ENCODE measurements at places on chromosomes 2 and 18. TPM values are rescaled to one million over a fixed set of nuclear protein-coding genes. Genes with fewer than 3 reads are reported as not detected.
A peak's percentile ranks its signal among the peaks of the same experiment; 100 is the strongest.

DNA sequence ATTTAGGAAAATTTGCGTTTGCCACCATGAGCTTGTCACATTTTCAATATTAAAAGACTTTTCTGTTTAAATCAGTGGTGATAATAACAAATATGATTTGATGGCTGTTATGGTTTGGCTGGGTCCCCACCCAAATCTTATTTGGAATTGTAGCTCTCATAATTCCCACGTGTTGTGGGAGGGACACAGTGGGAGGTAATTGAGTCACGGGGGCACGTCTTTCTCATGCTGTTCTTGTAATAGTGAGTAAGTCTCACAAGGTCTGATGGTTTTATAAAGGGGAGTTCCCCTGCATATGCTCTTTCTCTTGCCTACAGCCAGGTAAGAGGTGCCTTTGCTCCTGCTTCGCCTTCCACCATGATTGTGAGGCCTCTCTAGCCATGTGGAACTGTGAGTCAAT, 83.4 kb upstream of the RGPD4 start:
- no peaks in the 10 kb centered on the region for H3K4me1 ChIP-seq
- no peak for DNase-seq
- no peaks in the 10 kb centered on the region for H3K36me3 ChIP-seq
- no peak overlapping the region for H3K27ac ChIP-seq
- H3K27me3 ChIP-seq: no peaks in the 10 kb centered on the region
- H3K4me3 ChIP-seq: no peak overlapping the region

DNA sequence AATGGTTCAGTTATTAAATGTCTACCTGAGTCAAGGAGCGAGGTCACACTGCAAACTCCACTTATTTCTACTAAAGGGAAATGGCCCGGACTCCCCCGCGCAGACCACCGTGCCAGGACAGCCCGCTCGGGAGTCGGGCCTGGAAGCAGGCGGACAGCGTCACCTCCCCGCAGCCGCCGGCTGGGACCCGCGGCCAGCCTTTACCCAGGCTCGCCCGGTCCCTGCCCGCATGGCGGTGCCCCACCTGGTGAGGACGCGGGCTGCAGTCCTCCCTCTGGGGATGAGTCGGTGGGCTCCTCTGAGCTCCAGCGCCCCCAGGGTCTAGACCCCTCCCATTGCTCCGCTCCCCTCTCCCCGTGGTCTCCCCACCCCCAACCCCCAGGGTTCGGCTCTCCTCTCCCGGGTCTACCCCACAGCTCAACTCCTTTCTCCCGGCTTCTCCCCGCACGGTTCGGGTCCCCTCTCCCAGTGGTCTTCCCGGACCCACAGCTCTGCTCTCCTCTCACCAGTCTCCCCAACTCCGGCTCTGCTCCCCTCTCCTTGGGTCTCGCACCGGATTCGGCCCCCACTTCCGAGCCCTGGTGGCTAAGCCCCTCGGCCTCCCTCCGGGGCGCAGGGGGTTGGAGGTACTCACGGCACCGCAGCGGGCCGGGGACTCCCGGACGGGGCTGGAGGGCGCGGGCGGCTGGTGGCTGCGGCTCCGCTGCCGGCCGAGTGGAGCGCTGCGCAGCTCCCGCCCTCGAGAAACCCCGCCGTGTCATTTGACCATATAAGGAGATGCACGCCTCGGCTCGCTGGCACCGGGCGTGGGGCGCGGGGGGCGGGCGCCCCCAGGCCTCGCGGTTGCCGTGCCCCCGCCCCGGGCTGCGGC, at the start of gene FHL2:
FHL2 (minus strand) TSS at position 716 of the 871 bp plus-strand sequence. CDS start 12,535 bp downstream, outside the sequence.
- no peaks in the 10 kb centered on the region for H3K36me3 ChIP-seq
- peaks cover 30% of the 10 kb centered on the region for H3K27me3 ChIP-seq
- DNase-seq: peak; percentile 77
- H3K4me1 ChIP-seq: no peaks in the 10 kb centered on the region
- peak within 1 kb of the TSS; percentile 34 for H3K4me3 ChIP-seq

- H3K36me3 ChIP-seq: no peaks in the 10 kb centered on the region
- H3K4me3 ChIP-seq: no peak overlapping the region
- no peak overlapping the region for H3K27ac ChIP-seq
- no peak for DNase-seq
Observed at GRCh38 chr2:144233733-144234541, 286.0 kb downstream of the ZEB2 start.

GRCh38 chr2:221929259-221929658, 357.2 kb upstream of the EPHA4 start:
- no peak overlapping the region for H3K4me3 ChIP-seq
- H3K4me1 ChIP-seq: no peaks in the 10 kb centered on the region
- H3K27me3 ChIP-seq: no peaks in the 10 kb centered on the region
- H3K27ac ChIP-seq: no peak overlapping the region

GRCh38 chr2:20106746-20107145, 55.3 kb upstream of the LAPTM4A start:
- H3K27me3 ChIP-seq: no peaks in the 10 kb centered on the region
- peaks cover 6% of the 10 kb centered on the region for H3K4me1 ChIP-seq
- peak; percentile 51 for DNase-seq
- H3K27ac ChIP-seq: no peak overlapping the region

- H3K4me1 ChIP-seq: peaks cover 9% of the 10 kb centered on the region
- H3K36me3 ChIP-seq: no peaks in the 10 kb centered on the region
- DNase-seq: no peak
- no peak overlapping the region for H3K27ac ChIP-seq
Observed at GRCh38 chr2:207072571-207072970, 93.2 kb downstream of the KLF7 start.

DNA sequence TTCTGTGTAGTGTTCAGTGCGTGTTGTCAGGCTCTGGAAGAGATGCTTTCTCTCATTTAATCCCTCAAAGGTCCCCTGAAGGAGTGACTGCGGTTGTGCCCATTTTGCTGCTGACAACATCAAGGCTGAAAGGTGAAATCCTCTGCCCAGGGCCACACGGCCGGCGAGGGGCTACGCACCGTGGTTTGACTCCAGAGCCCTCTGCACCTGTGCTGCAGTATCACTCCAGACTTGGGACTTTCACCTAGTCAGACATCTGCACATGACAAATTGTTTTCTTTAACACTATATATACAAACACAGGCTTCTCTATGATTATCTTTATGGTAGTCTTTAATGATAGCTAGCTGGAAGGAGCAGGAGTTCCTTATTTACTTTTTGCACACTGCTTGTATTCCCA, 90.2 kb downstream of the ARMC9 start:
- no peak overlapping the region for H3K4me3 ChIP-seq
- H3K4me1 ChIP-seq: no peaks in the 10 kb centered on the region
- no peak for DNase-seq

DNA sequence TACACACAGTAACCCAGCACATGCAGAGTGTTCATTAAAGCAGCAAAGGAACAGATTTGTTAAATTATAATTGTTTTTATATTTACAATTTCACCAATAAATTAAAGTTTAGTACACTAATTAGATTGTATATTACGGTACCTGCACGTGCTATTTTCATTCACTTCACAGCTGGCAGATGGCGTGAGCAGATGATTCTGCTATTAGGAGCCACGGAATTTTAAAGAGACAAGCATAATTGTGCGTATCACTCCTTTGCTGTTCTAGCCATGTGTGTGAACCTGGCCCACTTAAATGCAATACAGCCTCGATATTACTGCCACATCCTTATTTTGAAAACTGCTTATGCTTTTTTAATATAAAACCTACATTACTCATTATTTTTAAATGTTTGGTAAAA, 332.8 kb upstream of the SOX11 start:
- H3K4me1 ChIP-seq: no peaks in the 10 kb centered on the region
- H3K27ac ChIP-seq: no peak overlapping the region
- no peak for DNase-seq

GRCh38 chr18:45282101-45282812, 333.0 kb upstream of the SLC14A2 start:
- DNase-seq: no peak
- H3K36me3 ChIP-seq: no peaks in the 10 kb centered on the region
- H3K27me3 ChIP-seq: no peaks in the 10 kb centered on the region
- peaks cover 1% of the 10 kb centered on the region for H3K4me1 ChIP-seq
- no peak overlapping the region for H3K27ac ChIP-seq

- H3K27me3 ChIP-seq: no peaks in the 10 kb centered on the region
- no peaks in the 10 kb centered on the region for H3K4me1 ChIP-seq
- no peaks in the 10 kb centered on the region for H3K36me3 ChIP-seq
- no peak overlapping the region for H3K27ac ChIP-seq
- no peak for DNase-seq
- H3K4me3 ChIP-seq: no peak overlapping the region
Observed at GRCh38 chr18:49692906-49693716, 120.2 kb downstream of the ACAA2 start.

GRCh38 chr2:219452361-219453317, 18.0 kb downstream of the SPEG start:
- H3K36me3 ChIP-seq: no peaks in the 10 kb centered on the region
- peaks cover 5% of the 10 kb centered on the region for H3K4me1 ChIP-seq
- H3K27ac ChIP-seq: peak overlapping the region; percentile 90
- DNase-seq: no peak

- DNase-seq: no peak
- peak overlapping the region; percentile 11 for H3K27ac ChIP-seq
- peaks cover 3% of the 10 kb centered on the region for H3K4me1 ChIP-seq
- H3K36me3 ChIP-seq: peaks cover 11% of the 10 kb centered on the region
Observed at GRCh38 chr2:85659324-85659981, 8.5 kb downstream of the SFTPB start.

- DNase-seq: no peak
- no peaks in the 10 kb centered on the region for H3K4me1 ChIP-seq
- no peaks in the 10 kb centered on the region for H3K36me3 ChIP-seq
- H3K27me3 ChIP-seq: no peaks in the 10 kb centered on the region
Observed at GRCh38 chr2:208985644-208986043, 438.2 kb upstream of the MAP2 start.

Gene ALK
- 0.10 TPM for polyA plus RNA-seq

Gene KCMF1
- 15.8 TPM for polyA plus RNA-seq

Gene CGREF1
- 0.80 TPM for polyA plus RNA-seq

Gene MYO7B
- polyA plus RNA-seq: 1.6 TPM

Gene LOXHD1
- polyA plus RNA-seq: 0.45 TPM

Gene CYS1
- 0.35 TPM for polyA plus RNA-seq

Gene CAPN13
- 7.8 TPM for polyA plus RNA-seq

All from lung (tissue), 17 donors.